CD8-positive, alpha-beta T cell (primary cell): ENCODE measurements at places on chromosomes 2 and 18.

GRCh38 chr2:96913398-96914202 is 43.7 kb upstream of the SEMA4C start:
- no peak for DNase-seq

DNA sequence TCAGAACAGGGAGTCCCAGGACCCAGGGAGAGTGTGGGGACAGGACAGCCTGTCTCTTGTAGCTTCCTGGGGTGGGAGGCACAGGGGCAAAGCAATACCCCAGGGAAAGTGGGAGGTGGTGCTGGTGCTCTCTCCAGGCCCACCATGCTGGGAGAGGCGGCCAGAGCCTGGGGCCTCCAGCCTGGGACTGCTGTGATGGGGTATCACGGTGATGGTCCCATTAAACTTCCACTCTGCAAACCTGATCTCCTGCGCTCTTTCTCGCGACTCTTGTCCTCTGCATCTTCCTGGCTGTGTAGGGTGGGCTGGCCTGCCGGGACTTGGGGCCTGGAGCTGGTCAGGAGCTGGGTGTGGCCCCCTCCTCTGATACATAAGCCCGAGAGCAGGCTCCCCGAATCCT is 8.0 kb upstream of the CAPN10 start:
- no peak for DNase-seq

DNA sequence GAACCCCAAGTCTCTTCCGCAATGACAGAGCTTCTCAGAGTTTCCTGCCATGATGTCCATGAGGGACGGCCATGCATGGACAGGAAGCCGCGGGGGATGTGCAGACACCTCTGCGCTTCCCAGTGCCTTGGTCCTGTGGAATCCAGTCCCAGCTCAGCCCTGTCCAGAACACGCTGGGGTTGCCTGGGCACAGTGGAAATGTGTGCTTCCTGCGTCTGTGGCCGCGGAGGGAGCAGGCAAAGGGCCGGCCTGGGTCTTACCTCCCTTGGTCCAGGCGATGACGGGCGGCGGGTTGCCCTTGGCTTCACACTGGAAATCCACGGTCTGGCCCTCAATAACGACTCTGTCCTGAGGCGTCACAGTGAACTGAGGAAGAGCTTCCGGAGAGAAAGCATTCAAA is 79.6 kb downstream of the PXDN start:
- no peak for DNase-seq

DNA sequence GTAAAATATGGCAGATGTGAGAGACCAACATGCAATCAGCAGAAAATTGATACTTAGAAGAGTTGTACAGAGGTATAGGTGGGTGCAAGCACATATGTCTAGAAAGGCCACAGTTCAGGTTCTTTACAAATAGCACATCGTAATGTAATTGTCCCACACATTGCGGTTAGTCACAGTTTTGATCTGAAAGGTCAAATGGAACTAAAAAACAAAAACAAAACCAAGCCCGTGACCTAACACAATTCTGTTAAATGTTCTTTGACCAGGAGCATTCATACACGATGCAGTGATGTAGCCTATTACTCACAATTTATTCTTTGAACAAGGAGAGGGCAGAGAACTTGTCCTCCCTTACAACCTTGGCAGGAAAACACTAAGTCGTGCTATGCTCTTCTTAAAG is 108.9 kb upstream of the MAP4K3 start:
- no peak for DNase-seq

DNA sequence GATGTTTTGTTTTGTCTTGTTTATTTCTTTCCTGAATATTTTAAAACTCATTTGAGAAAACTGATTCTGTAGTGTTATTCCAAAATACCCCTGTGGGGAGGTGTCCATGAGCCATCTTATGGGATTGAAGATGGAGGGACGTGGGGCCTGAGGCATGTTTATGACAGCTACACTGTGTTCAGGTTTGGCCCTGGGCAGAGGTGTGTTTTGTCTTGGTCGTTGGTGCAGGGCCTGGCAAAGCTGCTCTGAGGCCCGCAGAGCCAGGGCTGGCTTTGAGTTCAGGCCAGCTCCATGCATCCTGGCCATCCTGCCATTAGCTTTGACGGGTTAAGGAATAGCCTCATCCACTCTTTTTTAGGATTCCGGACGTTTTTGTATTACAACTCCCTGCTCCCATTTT is 68.9 kb downstream of the TMEM18 start:
- DNase-seq, result no peak

- DNase-seq, result no peak
Measured at GRCh38 chr2:135299658-135300244, 231.3 kb downstream of the ZRANB3 start.

DNA sequence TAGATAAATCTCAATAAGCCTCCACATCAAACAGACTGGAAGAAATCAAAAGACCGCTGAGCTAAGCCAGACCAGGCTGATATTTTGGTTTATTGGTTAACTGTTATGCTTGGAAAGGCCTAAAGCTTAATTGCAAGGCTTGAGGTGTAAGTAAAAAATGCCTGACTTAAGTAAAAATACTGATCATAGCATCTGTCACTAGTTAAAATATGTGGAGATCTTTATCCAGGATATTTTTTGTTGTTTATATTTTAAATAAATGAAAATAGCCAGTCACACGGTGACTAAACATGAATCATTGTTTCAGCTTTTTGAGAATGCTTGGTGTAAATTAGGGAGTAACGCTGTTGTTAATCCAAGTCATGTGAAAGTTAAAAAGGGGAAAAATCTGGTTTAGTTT is 127.9 kb downstream of the THADA start:
- no peak for DNase-seq

DNA sequence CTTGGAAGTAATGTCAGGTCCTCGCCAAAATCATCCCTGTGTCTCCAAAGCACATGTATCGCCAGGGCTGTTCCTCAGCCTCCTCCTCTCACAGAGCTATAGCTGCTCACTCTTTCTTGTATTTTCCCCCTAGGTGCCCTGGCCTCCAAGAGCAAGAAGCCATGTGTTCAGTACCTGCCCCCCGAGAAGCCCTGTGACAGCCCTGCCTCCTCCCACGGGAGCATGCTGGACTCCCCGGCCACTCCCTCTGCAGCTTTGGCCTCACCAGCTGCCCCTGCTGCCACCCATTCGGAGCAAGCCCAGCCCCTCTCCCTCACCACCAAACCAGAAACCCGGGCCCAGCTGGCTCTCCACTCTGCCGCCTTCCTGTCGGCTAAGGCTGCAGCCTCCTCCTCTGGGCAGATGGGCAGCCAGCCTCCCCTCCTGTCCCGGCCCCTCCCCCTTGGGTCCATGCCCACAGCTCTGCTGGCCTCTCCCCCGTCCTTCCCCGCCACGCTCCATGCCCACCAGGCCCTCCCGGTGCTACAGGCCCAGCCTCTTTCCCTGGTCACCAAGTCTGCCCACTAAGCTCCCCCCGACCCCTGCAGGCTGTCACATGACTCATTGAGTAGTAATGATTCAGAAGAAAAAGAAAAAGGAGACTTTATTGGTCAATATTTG is 18.8 kb downstream of the TGOLN2 start:
- DNase-seq, result peak; percentile 24

- DNase-seq, result no peak
Measured at GRCh38 chr2:134446383-134447017, 192.6 kb downstream of the MGAT5 start.

DNA sequence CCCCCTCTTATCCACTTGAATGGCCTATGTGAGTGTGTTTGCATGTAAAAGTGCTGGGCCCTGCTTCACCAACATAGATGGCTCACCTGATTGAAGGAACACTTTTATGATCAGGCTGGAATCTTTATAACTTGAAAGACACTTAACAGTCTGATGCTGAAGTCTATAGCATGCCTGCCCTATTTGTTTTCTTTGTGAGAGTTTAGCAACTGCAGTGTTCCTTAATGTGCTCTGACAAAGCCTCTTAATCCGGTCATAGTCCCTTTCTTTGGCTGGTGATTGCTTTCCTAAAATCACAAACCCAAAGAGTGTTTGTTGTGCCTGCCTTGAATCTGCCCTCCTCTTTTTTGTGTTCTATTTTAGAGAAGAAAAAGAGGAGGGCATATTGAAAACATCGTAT is 1382.8 kb upstream of the CELF4 start:
- DNase-seq, result no peak

- DNase-seq, result no peak
Measured at GRCh38 chr2:15059870-15060512, 427.5 kb downstream of the LRATD1 start.
